ENCODE measurements at places on chromosomes 2 and 18.

DNA sequence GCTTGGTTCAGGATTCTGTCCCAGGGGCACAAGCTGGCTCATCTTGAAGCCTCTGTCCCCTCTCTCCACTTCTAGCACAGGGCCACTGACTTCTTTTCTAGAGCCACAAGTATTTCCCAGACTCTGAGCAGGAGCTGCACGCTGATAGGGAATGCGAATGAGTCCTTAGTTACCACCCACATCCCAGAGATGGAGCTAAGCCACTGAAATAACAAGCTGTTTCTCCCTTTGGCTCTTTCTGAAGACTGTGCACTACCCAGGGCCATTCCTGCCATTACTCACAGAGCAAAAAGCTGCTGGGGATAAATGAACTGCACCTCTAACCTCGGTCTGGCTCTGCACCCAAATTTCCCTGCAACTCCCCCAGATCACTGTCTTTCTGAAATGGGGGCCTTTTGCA lies 70.6 kb downstream of the TSN start:
- DNase-seq = no peak

- no peak for DNase-seq
Measured at GRCh38 chr2:127219171-127220070, 678 bp downstream of the CYP27C1 start.

GRCh38 chr18:10032331-10033015 lies 118.7 kb downstream of the VAPA start:
- DNase-seq = no peak

GRCh38 chr2:10548626-10549025 lies 100.5 kb upstream of the ODC1 start:
- DNase-seq = no peak

GRCh38 chr2:207126724-207127308 lies 38.9 kb downstream of the KLF7 start:
- no peak for DNase-seq

- DNase-seq = no peak
Measured at GRCh38 chr18:32366586-32367538, 103.8 kb downstream of the GAREM1 start.

DNA sequence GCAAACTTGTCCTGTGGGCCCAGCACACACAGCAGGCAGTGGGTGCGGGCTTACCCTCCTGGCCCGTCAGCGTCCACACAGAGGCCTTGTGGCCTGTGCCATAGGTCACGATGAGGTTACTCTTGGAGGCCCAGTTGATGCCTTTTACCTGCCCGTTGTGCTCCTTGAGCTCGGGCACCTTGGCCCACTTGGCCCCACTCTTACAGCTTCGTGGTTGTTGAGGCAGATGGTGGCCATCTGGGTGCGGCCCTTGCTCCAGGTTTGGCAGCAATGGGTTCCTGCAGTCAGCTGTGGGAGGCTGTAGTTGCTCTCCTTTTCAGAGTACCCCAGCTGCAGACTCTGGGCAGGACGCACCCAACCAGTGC lies 45.5 kb upstream of the PTH2R start:
- no peak for DNase-seq

DNA sequence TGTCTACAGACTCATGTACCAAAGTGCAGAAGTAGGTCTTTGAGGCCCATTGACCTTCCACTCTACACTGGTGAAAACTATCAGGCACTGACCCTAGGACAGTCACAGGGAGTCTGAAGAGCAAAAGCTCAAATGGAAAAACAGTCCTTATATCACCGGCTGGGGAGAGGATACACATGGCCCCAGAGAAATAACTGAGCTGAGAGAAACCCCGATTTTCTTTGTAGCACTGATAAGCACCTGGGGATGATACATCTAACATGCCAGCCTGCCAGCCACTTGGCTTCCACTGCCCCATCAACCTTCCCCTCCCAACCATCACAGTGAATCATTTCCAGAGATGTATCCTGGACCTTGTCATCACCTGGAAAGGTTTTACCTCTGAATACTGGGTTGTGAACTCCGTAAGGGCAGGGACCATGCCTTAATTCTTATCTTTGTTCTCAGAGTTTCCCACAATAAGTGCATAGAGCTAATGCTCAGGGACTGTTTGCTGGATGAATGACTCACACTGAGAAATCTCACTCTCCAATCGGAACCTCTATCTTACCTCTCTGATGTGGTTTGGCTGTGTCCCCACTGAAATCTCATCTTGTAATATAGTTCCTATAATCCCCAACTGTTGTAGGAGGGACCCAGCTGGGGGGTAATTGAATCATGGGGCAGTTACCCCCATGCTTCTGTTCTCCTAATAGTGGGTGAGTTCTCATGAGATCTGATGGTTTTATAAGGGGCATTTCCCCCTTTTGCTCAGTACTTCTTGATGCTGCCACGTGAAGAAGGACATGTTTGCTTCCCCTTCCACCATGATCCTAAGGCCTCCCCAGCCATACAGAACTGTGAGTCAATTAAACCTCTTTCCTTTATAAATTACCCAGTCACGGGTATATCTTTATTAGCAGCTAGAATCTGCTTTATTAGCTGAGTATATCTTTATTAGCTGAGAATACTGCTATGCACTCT lies 37.1 kb downstream of the EVA1A start:
- no peak for DNase-seq

All from memory B cell (primary cell).